ENCODE measurements at places on chromosomes 2 and 18. TPM values are rescaled to one million over a fixed set of nuclear protein-coding genes. Genes with fewer than 3 reads are reported as not detected.

Gene SKA1
- 7.2 TPM for total RNA-seq

Gene MOGAT1
- total RNA-seq = not detected

Gene CAMKMT
- 14.1 TPM for total RNA-seq

Gene MAIP1
- 26.6 TPM for total RNA-seq

Gene SERPINB3
- not detected for total RNA-seq

Gene CAVIN2
- 154 TPM for total RNA-seq

Gene C2orf15
- total RNA-seq = 3.6 TPM

Gene PRKRA
- 55.6 TPM for total RNA-seq

Gene CIAO1
- 57.5 TPM for total RNA-seq

Gene LGALSL
- total RNA-seq = 40.9 TPM

Gene RAX
- not detected for total RNA-seq

Gene PSMA8
- not detected for total RNA-seq

Gene SLC5A6
- total RNA-seq = 27.7 TPM

Gene CDH19
- total RNA-seq = 22.2 TPM

Gene LYG2
- not detected for total RNA-seq

Gene MYOM1
- total RNA-seq = 22.2 TPM

Gene CDKL4
- total RNA-seq = 1.0 TPM

Gene CTAGE1
- not detected for total RNA-seq

Gene ARMC9
- total RNA-seq = 32.2 TPM

Gene HK2
- 281 TPM for total RNA-seq

Gene ERFE
- 0.38 TPM for total RNA-seq

Gene DLX1
- 0.58 TPM for total RNA-seq

Gene STON1
- total RNA-seq = 5.5 TPM

Gene PAX8
- 0.82 TPM for total RNA-seq

Gene TUBA4B
- not detected for total RNA-seq

Gene GPR39
- total RNA-seq = 11.6 TPM

Gene ITGB6
- total RNA-seq = 9.0 TPM

Gene LYPD1
- 1.8 TPM for total RNA-seq
